ENCODE measurements at places on chromosomes 12 and 14.

- DNase-seq, result no peak
Observed at GRCh38 chr14:103019826-103020225, 37.5 kb downstream of the CDC42BPB start.

GRCh38 chr12:131391399-131391798 is 319.5 kb upstream of the SFSWAP start:
- DNase-seq, result no peak

- DNase-seq, result no peak
Observed at GRCh38 chr12:15092826-15093225, 120.0 kb downstream of the PDE6H start.

DNA sequence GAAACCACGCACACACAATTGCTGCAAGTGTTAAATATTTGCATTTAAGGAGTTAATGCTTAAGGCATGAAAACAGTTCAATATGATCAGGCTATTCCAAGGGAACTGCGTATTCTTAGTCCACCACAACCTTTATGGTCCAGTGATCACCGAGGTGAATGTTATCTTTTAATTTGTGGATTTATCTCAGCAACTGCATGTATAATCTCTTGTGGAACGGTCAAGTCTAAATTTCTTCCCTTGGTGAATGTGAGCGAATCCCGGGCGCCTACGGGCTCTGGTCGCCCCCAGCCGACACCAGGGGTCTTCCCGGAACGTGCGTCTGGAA is 999 bp upstream of the AK7 start:
- DNase-seq, result no peak

- DNase-seq, result no peak
Observed at GRCh38 chr14:79383475-79383874, 827.8 kb downstream of the DIO2 start.

DNA sequence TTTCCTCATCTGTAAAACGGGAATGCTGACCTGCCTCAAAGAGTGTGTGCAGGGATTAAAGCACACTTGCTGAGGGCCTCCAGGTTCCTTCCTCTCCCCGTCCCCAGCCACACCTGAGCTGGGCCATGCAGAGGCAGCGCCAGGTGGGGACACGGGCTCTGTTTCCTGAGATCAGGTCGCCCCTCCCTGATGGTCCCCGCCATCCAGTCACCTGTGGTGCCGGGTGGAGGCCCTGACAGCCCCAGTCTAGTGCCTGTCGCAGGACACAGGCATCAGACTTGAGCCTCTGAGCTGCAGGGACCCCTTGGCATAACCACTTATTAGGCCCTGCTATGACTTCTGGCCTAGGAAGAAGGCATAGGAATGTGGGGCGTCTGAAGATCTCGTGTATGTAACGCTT is 12.5 kb downstream of the CHGA start:
- no peak for DNase-seq

DNA sequence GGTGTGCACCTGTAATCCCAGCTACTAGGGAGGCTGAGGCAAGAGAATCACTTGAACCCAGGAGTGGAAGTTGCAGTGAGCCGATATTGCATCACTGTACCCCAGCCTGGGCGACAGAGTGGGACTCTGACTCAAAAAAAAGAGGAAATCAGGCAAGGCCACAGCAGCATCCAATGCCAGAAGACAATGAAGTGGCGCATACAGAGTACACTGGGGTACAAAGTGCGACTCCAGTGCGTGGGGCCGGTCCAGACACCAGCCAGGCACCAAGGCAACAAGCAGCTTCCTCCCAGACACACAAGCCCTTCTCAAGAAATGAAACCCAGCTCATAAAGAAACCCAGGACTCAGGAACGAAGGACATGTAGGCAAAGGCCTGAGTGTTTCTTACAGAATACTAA is 28.2 kb downstream of the TTC7B start:
- no peak for DNase-seq

- no peak for DNase-seq
Observed at GRCh38 chr14:77556946-77557345, 58.3 kb upstream of the ISM2 start.

All from Jurkat, Clone E6-1 (cell line).